ENCODE measurements at places on chromosomes 3 and 15.

DNA sequence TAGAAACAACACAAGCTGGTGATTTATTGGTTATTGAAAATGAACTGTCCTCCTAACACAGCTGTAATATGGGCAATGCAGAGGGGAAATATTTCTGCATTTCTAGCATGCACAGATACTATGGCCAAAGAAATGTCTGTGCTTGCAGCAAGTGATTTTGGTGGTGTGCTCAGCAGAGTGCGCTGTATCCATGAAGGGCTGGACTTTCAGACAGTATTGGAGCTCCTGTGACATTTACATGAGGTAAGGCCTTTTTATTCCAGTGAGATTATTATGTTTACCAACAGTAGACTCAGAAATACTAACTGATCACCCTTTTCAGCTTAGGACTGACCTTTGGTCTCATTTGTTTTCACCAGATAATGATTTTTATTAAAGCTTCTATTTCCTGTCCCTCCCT lies 1302.6 kb upstream of the EPHA6 start:
- no peak for ATAC-seq

- no peak for ATAC-seq
These were observed 115.6 kb downstream of the GSK3B start for GRCh38 chr3:119978554-119979208.

DNA sequence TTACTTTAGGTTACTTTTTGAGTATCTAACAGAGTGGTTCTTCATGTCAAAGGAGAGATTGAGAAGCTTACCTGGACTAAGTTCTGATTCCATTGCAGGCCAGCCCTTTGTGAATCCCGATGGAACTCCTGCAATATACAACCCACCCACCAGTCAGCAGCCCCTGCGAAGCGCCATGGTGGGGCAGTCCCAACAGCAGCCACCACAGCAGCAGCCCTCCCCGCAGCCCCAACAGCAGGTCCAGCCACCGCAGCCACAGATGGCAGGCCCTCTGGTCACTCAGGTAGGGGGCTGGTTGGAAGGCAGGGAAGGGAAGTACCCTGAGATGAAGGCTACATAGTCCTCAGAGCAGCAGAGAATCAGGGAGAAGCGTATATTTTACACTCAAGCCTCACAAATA lies 97.8 kb downstream of the ARPP21 start:
- ATAC-seq = no peak

DNA sequence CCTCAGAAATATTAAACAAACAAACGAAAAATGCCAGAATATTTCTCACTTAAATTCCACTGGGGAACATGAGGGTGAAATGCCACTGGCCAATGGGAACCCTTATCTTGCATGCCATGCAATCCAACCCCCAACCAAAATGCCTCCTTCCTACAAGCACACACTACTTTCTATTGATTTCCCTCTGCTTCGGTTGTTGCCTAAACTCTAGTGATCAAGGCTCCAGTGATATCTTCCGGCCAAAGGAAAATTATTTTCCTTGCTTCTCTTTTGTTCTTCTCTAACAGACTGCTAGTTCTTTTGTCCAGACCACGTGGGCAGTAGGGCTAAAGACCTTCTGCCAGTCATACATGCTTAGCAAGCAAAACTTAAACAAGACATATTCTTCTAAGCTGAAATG lies 115.7 kb downstream of the TMCC1 start:
- ATAC-seq = no peak

- no peak for ATAC-seq
These were observed 94.1 kb downstream of the MYH15 start for GRCh38 chr3:108416111-108416869.

DNA sequence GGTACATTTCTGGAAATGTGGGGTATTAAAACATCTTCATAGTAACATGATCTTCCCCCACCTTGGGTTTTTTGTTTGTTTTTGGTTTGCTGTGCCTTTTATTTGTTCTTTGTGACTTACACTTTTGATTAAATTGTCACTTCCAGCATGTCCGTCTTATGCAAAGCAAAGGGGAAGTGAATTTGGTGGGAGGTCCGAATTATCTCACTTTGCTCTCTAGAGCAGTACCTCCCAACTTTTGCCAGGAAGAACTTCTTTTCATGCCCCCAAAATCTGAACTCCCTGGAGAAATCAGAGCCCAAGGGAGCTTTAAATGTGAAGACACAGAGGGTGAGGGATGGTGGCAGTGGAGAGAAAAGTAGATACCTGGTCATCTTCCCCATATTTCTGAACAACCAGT lies 173.1 kb downstream of the IL5RA start:
- ATAC-seq = no peak

DNA sequence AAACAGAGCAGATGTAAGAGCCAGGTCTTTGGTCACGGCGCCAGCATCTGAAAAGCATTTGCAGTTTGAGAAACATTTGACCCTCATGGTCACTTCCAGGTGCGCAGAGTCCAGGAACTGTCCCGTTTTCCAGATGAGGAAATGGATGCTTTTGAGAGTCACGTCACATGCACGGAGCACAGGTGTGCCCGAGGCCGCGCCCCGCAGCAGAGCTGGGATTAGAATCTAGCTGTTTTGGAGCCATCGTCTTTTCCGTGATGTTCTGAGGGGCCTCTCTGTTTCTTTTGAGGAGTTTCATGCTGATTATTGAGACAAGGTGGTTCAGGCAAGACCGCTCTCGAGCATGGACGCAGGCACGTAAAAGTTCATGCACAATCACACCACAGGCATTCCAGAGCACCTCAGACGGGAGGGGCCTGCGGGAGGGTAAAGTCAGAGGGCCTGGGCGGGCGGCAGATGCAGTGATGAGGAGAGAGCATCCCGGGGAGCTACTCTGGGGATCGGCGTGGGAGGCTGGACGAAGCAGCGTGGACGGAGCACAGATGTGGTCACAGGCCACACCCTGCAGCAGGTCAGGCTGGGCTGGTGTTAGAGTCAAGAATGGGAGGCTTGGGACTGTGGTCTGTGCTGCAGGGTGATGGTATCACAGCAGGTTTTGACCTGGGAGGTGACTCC lies 139.2 kb upstream of the MEF2A start:
- no peak for ATAC-seq

GRCh38 chr15:43463507-43463906 lies 29.4 kb downstream of the TP53BP1 start:
- ATAC-seq = no peak

DNA sequence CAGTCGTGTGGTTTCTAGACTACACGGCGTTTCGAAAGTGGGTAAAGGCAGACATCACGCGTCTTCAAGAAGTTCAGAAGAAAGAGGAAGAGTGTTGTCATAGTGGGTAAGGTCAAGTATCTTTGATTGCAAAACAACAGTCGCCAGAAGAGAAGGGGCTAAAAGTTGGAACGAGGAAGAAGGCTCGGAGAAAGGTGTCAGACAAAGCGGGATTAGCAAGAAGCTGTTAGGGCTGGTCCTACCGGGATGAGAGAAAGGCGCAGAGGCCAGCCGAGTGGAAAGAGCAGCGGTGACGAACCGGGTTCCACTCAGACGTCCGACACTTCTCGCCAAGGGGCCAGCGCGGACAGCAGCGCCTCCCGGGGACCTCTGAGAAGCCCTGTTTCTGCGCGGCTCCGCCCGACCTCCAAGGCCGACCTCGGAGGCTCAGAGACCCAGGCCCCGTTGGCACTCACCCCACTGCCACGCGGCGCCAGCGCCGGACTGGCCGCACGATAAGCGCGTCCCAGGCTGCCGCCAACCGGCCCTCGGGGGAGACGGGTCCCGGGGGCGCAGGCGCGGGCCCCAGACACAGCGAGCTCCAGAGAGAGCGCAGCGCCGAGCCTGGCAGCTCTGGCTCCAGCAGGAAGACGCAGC lies 436 bp downstream of the ADPGK start:
- peak; percentile 17 for ATAC-seq

GRCh38 chr15:65851981-65852380 lies 17.3 kb upstream of the RAB11A start:
- no peak for ATAC-seq

- no peak for ATAC-seq
These were observed 32.3 kb downstream of the UPK1B start for GRCh38 chr3:119205685-119206084.

- no peak for ATAC-seq
These were observed 146.5 kb upstream of the UBE2E1 start for GRCh38 chr3:23659274-23659673.

- no peak for ATAC-seq
These were observed 27.3 kb downstream of the PTPN23 start for GRCh38 chr3:47407896-47408838.

GRCh38 chr3:13145131-13145825 lies 72.0 kb upstream of the IQSEC1 start:
- no peak for ATAC-seq

DNA sequence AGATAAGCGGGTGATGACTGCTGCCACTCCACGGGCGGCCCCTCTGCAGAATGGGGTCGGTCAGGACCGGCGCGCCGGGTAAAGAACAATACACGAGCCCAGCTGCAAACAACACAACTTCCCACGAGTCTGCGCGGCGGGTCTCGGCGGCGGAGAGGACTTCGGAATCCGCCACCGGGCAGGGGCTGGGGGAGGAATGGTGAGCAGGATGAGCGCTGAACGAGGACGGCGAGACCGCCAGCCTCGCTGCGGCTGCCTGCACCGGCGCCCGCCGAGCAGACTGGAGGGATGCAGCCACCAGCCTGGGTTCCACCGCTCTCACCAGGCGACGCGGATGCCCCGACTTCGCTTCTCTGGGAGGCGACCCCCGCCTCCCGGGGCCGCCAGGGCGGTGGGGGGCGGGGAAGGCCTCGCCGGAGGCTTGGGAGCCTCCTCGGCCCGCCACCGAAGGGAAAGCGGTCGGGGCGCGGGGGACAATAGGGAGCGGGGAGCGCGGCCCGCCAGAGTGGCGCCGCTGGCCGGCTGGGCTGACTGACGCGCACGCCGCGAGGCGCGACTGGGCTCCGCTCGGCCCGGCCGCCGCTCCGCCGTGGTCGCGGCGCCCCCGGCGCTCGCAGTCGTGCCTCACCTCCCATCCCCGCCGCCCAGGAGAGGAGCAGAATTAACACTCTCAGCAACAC lies 515 bp downstream of the ADAM10 start:
- ATAC-seq = peak; percentile 44

- ATAC-seq = no peak
These were observed 1.3 kb upstream of the IL12A start for GRCh38 chr3:159987291-159987711.

DNA sequence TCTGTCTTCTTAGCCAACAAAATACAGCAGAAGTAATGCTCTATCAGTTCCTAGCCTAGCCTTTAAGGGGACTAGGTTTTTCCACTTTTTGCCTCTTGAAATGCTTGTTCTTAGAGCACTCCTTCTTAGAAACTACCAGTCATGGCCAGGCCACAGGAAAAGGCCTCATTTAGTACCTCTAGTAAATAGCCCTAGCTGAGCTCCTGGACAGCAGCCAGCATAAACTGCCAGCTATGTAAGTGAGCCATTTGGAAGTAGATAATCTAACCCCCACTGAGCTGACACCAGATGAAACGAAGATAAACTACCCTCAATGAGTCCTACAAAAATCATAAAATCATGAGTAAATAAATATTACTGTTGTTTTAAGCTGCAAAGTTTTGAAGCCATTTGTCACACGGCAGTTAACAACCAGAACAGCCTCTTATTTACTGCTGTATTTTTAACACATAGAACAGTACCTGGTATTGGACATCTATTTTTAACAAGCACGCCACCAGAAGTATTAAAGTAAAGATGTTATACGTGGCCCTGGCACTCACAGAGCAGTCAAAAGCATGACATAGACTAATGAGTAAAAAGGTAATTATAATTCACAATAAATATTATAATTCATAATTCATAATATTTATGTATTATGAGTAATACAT lies 12.0 kb downstream of the TBC1D5 start:
- no peak for ATAC-seq

DNA sequence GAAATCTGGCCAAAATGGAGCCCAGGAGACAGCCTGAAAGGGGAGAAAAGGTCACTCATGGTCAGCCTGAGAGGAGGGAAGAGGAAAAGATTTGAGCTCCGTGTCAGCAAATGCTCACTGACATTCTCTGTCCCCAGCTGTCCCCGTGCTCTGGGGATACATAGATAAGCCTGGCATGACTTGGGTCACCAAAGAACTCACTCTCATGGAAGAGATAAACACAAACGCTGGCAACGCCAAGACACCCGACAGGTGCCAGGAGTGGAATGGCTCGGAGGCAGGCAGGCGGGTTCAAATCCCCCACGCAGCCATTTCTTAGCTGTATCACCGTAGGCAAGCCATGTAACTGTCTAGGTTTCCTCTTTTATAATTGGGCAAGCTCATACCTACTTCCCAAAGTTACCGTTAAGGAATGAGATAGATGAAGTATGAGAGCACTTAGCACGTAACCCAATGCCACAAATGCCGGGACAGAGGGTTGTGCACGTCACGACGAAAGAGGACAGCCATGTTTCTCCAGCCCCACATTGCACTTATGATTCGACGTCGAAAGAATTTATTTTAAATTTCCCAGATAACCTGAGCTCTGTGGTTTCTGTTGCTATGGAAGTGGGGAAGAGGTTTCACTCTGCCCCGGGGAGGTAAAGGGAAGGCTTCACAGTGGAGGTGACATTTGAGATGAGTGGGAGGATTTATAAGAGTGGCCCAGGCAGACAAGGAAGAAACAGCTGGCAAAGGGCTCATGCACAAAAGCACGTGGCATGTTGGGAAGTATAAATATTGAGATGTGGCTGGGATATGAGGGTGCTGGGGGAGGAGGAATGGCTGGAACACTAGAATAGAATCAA lies 41.4 kb upstream of the TSEN2 start:
- no peak for ATAC-seq

- no peak for ATAC-seq
These were observed 29.6 kb downstream of the TPM1 start for GRCh38 chr15:63072023-63072650.

GRCh38 chr15:69390575-69390974 lies 23.6 kb upstream of the KIF23 start:
- peak; percentile 83 for ATAC-seq

GRCh38 chr15:73298522-73299245 lies 70.1 kb downstream of the HCN4 start:
- ATAC-seq = no peak

DNA sequence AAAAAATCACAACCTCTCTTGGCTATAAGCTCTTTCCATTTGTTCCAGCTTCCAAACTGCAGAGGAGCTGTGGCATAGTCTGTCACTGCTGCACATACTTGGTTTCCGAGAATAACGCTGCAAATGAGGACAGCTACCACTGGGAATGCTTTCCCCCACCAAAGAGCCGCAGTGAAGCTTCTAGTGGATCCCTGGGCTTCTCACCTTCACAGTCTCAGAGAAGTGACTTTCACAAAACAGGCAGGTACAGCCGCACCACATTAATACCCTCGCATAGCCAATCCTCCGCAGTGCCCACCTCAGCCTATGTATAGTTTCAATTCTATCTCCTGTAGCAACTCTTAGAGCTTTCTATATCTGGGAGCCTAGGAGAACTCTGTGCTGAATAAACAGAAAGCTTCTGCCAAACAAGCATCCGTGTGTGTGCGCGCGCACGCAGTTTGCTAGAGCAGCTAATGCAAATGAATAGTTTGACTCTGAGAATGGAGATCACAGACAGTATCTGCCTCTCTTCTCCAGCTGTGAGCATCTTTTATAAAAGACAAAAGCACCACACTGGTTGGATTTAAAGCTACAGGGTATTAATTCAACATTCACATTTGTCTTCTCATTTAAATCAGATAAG lies 81.9 kb upstream of the PLXND1 start:
- no peak for ATAC-seq
